KBM-7 (cell line): ENCODE measurements at places on chromosomes 2 and 18.

- DNase-seq = no peak
Observed at GRCh38 chr2:146048141-146048540, 1528.2 kb upstream of the ZEB2 start.

DNA sequence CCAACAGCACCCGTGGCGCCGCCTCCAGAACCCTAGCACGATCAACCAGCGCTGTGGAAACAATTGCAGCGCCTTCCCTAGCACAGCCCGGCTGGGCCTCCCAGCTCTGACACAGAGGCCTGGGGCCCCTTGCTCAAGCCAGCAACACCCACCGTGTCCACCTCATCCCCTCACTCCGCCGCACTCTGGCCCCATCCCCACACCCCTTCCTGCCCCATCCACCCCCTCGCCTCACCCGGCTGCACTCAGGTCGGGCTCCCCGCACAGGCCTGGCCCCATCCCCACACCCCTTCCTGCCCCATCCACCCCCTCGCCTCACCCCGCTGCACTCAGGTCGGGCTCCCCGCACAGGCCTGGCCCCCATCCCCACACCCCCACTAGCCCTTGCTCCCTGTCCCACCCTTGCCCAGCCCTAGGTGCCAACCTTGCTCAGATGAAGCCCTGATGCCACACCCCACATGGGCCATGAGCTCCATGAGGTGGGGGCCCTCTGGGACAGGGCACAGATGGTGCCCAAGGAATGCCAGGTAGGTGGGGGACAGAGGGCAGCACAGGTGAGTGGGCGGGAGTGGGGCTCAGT is 28.7 kb downstream of the KIF1A start:
- DNase-seq = no peak

- DNase-seq = no peak
Observed at GRCh38 chr18:9062418-9062751, 40.1 kb upstream of the NDUFV2 start.

GRCh38 chr18:35484034-35484433 is 13.7 kb downstream of the INO80C start:
- DNase-seq = no peak

DNA sequence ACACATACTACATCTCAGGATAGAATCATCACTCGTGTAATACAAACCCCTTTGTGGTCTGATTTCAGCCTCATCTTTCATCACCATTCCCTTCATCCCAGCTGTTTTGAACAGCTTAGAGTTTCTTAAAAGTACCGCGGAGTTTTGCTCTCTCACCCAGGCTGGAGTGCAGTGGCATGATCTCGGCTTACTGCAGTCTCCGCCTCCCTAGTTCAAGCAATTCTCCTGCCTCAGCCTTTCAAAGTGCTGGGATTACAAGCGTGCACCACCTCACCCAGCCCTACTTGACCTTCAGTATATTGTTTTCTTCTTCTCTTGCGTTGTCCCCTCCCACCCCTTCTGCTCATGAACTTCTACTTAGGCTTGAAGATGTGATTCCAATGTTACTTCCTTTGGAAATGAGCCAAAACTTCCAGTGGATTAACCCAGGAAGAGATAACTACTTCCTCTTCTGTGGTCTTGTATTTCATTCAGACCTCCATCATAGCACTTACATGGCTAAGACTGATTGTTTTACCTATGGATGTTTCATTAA is 15.8 kb downstream of the ERLEC1 start:
- peak; percentile 62 for DNase-seq

DNA sequence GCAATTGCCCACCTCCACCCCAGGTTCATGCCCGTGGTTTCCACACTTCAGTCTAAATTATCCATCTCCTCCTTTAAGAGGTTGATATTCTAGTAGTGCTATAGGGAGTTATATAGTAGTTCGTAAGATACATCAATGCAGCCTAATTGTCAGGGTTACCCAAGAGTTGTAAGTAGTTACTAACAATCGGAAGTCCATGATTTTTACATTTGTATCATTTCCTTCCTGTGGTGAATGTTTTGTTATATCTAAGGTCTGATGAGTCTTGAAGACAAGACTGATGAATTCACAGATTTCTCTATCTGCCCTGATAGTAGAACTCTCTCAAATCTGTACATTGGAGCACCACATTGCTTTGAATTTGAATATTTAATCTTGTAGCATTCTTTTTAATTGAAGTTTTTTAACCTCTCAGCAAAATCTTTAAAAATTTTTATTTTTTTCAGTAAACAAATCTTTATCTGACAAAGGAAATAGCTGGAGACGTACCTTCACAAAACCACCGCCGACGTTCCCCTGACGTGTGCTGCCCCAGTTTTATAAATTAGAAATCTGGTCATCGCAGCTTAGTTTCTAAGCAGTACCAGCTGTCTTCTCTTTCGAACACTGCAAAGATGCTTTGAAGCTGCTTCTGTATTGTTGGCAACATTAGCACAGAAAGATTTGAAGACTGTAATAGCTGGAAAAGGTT is 264.5 kb downstream of the SOCS6 start:
- DNase-seq = no peak

DNA sequence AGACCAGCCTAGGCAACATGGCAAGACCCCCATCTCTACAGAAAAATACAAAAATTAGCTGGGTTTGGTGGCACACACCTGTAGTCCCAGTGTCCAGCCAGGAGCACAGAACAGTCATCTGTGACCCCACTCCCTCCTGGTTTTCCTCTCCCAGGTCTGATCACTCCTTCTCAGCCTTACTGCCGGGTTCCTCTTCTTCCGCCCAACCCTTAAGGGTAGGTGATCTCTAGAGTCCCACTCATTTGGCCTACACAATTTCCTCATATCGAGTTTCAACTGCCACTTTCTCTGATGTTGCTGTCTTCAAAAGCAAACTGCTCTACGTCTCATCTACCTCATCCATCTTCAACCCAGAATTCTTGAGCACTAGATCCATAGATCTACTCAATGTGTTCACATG is 13.4 kb upstream of the MAT2A start:
- peak; percentile 64 for DNase-seq

- no peak for DNase-seq
Observed at GRCh38 chr2:176128172-176128981, 1.1 kb upstream of the HOXD8 start.

GRCh38 chr18:39208190-39208589 is 1642.6 kb upstream of the CELF4 start:
- DNase-seq = no peak

- no peak for DNase-seq
Observed at GRCh38 chr18:3612315-3612714, 162.3 kb downstream of the TGIF1 start.

DNA sequence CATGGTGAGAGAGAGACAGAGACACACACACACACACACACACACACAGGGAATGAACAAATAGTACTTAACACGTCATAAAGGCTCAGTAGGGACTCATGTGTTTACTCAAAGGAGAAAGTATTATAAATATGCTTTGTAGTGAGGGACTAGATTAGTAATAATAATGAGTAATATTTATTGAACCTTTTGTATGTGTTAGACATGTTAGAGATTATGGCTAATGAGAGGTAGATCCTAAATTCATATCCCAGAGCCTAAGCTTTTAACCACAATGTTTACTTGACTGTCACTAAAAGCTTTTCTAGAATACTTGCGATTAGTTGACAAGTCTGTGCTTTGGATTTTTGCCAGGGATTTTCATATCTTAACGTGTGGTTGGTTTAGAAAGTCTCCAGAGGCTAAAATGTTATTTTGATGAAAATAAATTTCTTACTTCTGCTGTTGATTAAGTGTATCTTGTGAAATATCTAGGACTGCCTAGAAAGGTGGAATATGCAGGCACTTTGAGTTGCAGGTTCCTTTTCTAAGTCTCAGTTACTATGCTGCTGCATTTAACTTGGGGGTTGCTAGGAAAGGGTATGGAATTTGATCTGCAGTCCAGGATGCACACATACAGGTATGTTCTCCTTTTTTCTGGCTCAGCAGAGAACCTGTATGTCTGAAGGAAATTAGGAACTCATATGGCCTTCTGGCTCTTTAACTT is 64.5 kb downstream of the UBR3 start:
- DNase-seq = no peak

DNA sequence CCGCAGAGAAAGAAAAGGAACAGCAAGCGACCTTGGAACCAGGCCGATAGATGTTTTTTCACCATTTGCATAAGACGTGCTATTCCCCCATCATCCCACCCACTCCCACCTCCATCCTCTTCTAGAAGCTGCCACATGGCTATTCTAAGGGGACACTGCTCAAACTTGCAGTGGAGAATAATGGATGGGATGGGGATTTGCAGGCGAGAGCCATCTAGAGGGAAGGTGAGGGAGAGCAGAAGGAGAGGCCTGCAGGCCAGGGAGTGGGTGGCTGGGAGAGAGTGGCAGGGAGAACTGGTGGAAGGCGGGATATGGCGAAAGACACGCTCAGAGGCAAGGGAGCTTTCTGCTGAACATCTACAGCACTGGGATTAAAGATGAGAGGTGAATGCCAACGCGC is 84.9 kb downstream of the MAPK4 start:
- DNase-seq = peak; percentile 26

DNA sequence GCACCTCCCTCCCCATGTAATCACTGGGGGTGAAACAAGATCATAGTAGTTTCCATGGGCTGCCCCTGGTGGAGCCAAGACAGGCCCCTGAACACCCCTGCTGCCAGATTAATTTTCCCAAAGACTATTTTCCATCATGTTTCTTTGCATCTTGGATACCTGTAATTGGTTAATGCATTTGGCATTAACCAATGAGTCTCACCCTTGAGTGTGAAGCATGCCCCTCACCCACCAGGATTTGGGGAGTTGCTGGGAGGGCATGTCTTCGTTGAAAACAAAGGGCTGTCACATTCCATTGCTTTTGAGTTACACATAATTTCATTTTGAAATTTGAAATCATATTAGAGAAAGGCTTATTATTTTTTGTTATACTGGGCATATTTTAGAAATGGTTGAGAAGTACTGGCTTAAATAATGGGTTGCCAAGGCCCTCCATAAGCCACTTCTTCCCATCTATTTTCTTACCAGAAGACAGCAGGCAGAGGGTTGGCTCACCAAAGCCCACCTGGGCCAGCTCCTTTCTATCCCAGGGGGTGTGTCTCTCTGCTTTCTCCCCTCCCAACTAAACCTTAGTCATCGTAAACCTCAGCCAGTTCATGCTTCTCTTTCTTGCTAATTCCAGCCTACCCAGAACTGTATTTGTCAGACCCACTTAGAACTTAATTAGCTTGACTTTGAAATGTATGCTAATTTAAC is 51.8 kb downstream of the ATIC start:
- no peak for DNase-seq

GRCh38 chr2:46144133-46144800 is 152.9 kb upstream of the EPAS1 start:
- DNase-seq = no peak

- no peak for DNase-seq
Observed at GRCh38 chr18:2121224-2121623, 450.1 kb downstream of the METTL4 start.

- no peak for DNase-seq
Observed at GRCh38 chr2:97936199-97936598, 59.5 kb downstream of the TMEM131 start.

- DNase-seq = no peak
Observed at GRCh38 chr2:133362061-133362476, 206.2 kb downstream of the NCKAP5 start.

DNA sequence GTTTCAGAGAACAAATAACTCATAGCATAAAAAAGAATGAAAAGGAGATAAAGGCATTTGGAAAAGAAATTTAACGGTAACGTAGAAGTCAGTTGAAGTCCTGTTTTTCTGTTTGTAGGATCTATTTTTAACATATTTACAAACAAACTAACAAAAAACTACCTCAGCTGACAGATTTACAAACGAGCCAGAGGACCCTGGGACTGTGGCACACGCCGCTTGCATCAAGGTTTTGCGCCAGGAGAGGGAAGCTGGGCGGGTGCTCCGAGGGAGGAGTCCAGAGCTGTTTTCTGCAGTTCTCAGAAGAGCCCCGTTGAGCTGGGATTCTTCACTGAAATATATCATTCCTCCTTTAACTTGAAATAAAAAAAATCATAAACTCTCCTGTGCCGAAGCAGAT is 13.6 kb upstream of the TMEM18 start:
- DNase-seq = no peak

- DNase-seq = no peak
Observed at GRCh38 chr18:40630496-40630895, 1324.5 kb upstream of the PIK3C3 start.

GRCh38 chr18:73784853-73785252 is 362.8 kb downstream of the FBXO15 start:
- DNase-seq = no peak

- DNase-seq = no peak
Observed at GRCh38 chr2:37837628-37838328, 87.3 kb upstream of the RMDN2 start.

- DNase-seq = no peak
Observed at GRCh38 chr2:239006622-239007285, 158.9 kb downstream of the TWIST2 start.
